Ascending aorta (tissue), 2 donors: ENCODE measurements at places on chromosomes 16 and 17. TPM values are rescaled to one million over a fixed set of nuclear protein-coding genes. Genes with fewer than 3 reads are reported as not detected.
A peak's percentile ranks its signal among the peaks of the same experiment; 100 is the strongest.

Gene CLN3
- total RNA-seq = 16.1 TPM

GRCh38 chr17:7687072-7687907 lies at the start of gene TP53:
TP53 (minus strand) TSS chr17:7687490; CDS start chr17:7676594, 10,896 bp downstream.
- H3K4me1 ChIP-seq = peaks cover 9% of the 10 kb centered on the region
- H3K27me3 ChIP-seq = no peaks in the 10 kb centered on the region
- peak; percentile 61 for DNase-seq
- peak within 1 kb of the TSS; percentile 94 for H3K27ac ChIP-seq

Gene TAF15
- 49.6 TPM for total RNA-seq

DNA sequence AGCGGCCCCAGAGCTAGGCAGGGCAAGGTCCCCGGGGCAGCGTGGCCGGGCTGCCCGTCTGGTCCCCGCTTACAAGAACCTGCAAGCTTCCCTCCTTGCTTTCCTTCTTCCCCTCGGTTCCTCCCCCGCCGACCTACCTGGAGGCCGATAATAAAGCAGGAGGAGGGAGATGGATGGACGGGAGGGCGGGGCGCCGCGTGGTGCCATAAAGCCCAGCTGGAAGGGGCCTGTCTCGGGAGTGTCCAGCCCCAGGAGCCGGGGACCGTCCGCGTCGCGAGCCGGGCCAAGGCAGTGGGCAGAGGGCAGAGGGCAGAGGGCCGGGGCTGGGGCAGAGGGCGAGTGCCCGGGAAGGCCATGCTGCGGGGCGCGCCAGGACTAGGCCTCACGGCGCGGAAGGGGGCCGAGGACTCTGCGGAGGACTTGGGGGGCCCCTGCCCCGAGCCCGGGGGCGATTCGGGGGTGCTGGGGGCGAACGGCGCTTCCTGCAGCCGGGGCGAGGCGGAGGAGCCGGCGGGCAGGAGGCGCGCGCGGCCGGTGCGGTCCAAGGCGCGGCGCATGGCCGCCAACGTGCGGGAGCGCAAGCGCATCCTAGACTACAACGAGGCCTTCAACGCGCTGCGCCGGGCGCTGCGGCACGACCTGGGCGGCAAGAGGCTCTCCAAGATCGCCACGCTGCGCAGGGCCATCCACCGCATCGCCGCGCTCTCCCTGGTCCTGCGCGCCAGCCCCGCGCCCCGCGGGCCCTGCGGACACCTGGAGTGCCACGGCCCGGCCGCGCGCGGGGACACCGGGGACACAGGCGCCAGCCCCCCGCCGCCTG lies at the start of gene BHLHA9:
TSS of gene BHLHA9 (plus strand) at position 235 of the 820 bp plus-strand sequence. CDS start at position 355, 120 bp downstream.
- no peak for DNase-seq
- peak within 1 kb of the TSS; percentile 35 for H3K4me3 ChIP-seq
- no peak within 1 kb of the TSS for H3K27ac ChIP-seq
- no peaks in the 10 kb centered on the region for H3K27me3 ChIP-seq
- H3K36me3 ChIP-seq = no peaks in the 10 kb centered on the region

- H3K27ac ChIP-seq = no peak overlapping the region
- no peaks in the 10 kb centered on the region for H3K4me1 ChIP-seq
- no peak for DNase-seq
- no peak overlapping the region for H3K4me3 ChIP-seq
- no peaks in the 10 kb centered on the region for H3K27me3 ChIP-seq
Observed at GRCh38 chr17:73943416-73944110, 259.9 kb upstream of the RPL38 start.

DNA sequence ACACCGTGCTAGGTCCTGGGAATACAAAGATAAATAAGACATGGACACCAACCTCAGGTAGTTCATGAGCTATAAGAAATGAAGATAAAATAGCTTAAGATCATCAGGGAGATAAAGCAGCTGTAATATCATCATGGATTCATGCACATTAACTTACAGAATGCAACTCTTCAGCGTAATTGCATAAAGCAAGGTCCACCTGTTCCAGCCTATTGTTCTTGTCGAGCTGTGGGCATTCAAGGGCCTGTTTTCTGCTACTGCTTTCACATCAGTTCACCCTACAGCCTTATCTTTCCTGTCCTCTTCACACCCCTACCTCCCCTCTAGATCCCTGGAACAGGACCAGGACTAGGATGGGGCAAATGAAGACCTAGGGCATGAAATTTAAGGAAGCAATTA lies 133.9 kb downstream of the SPACA3 start:
- H3K27me3 ChIP-seq = no peaks in the 10 kb centered on the region
- DNase-seq = no peak
- no peak overlapping the region for H3K27ac ChIP-seq
- no peak overlapping the region for H3K4me3 ChIP-seq

GRCh38 chr17:64003526-64004121 lies 5.5 kb downstream of the PRR29 start:
- H3K27me3 ChIP-seq = peaks cover 2% of the 10 kb centered on the region
- H3K4me1 ChIP-seq = peaks cover 3% of the 10 kb centered on the region
